ENCODE measurements at places on chromosomes 11 and 22.

- no peak for DNase-seq
These were observed 72.0 kb upstream of the API5 start for GRCh38 chr11:43239791-43240190.

DNA sequence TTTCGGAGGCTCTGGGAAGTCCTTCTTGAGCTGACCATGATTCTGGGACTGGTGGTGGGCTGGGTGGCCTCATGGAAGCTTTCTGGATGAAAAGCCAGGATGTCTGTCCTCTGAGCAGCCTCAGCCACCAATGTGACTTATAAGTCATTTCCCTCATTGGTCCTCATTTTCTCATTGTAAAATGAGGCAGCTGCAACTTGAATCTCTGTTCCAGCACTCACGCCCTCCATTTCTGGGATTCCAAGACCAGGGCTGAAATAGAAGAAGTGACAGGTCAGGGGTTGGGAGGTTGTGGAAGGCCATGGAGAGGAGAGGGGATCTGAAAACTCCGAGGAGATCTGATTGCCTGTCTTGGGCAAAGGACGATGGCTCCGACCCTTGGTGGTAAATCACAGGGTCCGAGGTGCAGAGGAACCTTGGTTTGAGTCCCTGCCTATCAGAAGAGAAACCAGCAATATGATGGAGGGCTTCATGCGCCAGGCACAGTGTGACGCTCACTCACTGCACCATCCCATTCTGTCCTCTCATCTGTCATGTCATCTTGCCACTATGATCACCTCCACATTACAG is 38.3 kb downstream of the TSPAN18 start:
- no peak for DNase-seq

DNA sequence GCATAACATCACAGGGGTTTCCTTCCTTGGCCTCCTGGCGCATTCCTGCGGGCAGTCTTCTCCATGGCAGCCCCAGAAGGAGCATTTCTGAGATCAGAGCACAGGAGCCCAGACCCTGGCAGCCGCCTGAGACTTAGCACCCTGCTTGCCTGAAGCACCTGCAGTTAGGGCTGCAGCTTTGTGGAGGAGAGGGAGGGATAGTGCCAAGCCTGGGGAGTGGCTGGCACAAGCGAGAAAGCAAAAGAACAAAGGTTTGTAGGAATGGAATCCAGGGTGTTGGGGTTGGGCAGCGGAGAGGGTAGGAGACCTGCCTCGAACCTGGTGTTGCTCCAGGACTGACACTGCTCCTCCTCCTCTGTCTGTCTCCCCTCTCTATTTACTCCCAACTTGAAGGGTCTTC is 66.9 kb downstream of the SCN3B start:
- DNase-seq = no peak

DNA sequence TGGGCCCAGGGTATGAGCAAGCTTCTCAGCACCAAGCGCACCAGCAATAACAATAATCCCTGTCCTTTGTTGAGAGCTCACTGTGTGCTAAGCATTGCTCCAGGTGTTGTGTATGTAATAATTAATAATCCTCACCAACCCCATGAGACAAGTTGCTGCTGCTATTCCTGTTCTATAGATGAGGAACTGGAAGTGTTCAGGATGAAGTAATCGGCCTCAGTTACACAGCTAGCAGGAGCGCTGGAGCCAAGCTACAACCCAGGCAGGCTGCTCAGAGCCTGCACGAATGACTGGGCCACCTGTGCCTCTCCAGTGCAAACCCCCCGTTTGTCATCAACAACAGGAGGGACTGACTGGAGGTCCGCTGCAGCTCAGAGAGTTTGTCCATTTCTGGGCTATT is 35.2 kb upstream of the CECR2 start:
- DNase-seq = no peak

- no peak for DNase-seq
These were observed 78.0 kb downstream of the PARVB start for GRCh38 chr22:44102121-44102520.

DNA sequence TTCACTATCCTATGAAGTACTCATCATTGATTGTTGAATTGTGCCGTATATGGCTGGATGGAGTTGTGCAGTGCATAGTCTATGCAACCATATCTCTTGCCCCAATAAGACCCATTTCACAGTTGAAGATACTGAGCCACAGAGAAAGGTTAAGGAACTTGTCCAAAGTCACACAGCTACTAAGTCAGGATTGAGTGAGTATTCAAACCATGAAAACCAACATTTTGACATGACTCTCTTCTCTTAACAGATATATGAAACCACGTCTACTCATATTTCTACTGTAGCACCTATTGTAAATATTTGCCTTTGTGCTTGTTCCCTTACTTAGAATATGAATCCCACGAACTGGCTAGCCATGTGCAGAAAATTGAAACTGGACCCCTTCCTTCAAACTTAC is 58.1 kb downstream of the MAML2 start:
- no peak for DNase-seq

DNA sequence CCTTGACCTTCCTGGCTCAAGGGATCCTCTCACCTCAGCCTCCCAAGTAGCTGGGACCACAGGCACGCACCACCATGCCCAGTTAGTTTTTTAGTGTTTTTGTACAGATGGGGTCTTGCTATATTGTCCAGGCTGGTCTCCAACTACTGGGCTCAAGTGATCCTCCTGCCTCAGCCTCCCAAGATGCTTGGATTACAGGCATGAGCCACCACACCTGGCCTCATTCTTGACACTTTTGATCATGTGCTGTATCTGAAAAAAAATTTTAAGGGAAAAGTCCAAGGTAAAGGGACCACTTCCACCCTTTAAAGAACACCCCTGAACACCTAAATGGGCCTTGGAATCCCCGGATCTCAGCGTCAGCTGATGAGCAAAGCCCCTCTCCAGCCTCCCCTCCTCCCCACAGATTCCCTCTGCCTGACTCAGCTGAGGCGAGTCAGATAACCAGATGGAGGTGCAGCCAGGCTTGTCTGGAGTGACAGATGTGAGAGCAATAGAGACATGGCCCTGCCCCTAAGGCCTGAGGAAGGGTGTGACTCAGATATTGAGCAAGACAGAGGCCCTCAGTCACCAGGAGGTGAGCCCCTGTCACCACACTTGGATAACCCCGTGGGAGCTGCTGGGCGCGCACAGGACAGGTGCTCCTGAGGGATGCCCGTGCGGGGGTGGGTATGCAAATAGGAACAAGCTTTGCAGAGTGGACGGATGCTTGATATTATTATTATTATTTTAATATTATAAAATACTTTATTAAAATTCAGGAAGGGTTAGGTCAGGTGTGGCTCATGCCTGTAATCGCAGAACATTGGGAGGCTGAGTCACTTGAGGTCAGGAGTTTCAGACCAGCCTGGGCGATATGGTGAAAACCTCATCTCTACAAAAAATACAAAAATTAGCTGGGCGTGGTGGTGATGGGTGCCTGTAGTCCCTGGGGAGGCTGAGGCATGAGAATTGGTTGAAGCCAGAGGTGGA is 5.0 kb upstream of the CCDC88B start:
- no peak for DNase-seq

GRCh38 chr11:60098508-60098907 is 10.0 kb downstream of the MS4A2 start:
- no peak for DNase-seq

DNA sequence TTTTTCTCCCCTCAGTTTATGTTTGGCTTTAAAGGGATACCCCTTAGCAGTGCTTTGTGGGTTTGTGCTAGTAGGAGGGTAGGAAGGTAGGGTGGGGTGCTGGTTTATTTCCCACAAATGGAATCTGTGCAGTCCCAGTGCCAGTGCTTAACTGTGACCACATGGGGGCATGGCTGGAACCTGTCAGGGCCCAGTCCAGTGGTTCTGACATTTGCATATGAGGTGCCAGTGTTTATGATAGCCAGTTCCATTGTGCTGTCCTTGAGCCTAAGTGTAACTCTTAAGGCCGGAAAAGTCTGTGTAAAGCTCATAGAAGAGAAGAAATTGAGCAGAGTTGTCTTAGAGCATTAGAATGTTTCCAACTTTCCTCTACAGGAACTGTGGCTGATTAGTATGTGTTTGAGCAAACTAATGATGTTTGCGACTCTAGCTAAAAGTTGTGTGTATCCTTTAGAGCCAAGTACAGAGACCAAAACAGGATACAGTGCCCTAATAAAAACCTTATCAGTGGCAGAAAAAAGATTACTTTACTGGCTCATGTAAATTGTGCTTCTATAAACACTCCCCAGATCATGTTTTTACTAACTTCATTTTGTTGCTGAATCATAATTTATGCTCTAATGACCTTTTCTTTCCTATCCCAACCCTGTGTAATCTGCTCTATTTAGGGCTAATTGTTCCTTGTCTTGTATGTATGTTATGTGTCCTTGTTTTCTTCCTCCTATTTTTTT is 38.1 kb downstream of the DIXDC1 start:
- DNase-seq = no peak

DNA sequence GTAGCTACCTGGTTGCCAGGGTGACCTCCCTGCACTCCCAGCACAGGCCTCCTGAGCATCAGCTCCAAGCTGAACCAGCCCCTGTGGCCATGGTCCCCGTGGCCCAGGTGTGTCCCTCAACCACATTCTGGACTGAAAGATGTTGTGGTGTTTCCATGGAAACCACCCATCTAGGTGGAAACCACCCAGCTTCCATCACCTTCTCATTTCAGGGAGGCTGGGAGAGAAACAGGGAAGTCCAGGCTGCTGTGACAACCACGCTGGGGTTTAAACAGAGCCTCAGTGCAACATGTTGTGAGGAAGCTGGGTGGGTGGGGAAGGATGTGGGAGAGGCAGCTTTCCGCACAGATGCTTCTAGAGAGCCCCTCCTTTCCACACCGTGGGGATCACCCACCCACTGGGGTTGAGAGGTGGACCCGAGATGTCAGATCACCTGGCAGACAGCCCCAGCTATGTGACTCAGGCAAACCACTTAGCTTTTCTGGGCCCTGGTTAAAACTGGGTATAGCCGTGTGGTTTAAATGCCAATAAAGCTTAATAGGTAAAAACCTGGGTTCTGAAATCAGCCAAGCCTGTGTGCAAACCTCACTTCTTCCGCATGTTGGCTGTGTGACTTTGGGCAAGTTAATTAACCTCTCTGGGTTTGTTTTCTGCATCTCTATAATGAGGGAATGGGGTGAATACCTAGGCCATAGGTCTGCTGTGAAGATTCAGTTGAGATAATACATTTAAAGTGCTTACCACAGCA is 46.4 kb downstream of the CD82 start:
- peak; percentile 56 for DNase-seq

DNA sequence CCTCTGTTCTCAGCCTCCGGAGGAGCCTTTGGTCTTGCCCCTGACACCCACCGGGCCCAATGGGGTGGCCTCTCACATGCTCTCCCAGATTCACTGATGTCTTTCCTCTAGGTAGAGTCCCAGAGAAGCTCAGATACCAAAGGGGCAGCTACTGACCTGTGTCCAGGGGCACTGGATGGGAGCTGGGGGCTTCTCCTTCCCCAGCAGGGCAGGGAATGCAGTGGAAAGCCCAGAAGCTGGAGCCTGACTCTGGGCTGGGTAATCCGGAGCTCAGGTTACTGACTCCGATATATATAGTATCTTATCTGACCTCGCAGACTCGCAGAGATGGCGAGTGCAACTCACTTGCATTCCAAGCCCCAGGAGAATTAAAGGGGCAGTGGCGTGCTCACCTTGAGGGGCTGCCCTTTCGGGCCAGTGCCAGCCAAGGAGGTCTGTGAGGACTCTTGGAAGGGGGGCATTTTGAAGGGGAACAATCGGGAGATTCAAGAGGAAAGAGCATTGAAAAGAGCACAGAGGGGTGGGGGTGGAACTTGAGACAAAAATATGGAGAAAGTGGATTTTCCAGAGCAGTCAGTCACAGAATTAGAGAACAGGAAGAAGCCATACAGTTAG is 2.5 kb downstream of the USP2 start:
- DNase-seq = no peak

DNA sequence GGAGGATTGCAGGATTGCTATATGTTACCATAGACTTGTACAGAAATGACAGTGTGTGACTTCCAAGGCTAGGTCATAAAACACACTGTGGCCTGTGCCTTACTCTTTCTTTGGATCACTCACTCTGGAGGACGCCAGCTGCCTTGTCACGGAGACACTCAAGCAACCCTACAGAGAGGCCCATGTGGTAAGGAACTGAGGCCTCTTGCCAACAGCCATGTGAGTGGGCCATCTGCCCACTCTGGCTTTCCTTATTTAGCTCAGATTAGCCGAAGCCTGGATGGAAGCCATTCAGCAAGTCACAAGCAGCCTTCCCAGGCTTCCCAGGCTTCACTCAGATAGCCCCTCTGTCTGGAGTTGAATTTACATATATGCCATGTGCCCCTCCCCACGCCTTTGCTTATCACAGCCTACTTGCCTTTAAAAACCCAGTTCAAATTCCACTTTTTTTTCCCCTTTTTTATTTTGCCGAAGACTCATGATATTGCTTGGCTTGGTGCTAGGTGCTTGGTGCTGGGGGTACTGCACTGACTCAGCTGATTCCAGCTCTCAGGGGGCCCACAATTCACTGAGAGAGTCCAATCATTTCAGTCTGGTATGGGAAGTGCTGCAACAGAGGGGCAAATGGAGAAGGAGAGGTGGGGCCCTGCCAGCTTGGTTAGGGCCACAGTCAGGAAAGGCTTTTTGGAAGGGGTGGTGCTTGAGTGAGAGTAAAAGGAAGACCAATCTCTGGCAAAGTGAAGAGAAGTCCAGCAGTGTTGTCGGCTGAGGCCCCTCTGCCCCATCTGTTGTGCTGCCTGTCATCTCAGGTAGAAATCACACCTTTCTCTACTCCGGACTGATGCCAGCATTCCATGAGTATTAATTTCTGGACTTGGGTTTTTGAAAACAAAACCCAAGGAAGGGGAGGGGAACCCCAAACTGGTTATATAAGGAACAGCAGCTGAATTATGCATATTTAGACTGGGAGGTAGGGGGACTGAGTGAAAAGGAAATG is 14.5 kb upstream of the P4HA3 start:
- no peak for DNase-seq

GRCh38 chr11:123479048-123479837 is 49.2 kb downstream of the GRAMD1B start:
- no peak for DNase-seq

- DNase-seq = no peak
These were observed 4.4 kb downstream of the BCL9L start for GRCh38 chr11:118921121-118921928.

DNA sequence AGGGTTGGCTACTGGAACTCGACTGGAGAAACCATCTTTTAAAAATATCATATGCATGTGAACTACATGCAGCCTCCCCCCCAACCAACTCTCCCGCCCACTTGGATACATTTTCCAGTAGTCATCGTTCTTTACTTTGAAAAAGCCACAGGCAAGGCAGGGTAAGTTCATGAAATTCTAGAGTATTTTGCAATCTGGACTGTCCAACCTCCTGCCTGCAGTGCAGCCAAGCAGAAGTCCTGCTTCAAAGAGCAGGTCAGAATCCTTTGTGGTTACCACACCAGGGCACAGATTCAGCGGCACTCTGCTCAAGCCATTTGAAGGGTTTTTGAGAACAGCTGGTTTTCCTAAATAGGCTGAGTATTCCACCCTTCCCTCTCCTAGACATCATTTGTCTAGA is 12.1 kb downstream of the ELF5 start:
- DNase-seq = no peak

- no peak for DNase-seq
These were observed 26.3 kb upstream of the RASD2 start for GRCh38 chr22:35514366-35514765.

DNA sequence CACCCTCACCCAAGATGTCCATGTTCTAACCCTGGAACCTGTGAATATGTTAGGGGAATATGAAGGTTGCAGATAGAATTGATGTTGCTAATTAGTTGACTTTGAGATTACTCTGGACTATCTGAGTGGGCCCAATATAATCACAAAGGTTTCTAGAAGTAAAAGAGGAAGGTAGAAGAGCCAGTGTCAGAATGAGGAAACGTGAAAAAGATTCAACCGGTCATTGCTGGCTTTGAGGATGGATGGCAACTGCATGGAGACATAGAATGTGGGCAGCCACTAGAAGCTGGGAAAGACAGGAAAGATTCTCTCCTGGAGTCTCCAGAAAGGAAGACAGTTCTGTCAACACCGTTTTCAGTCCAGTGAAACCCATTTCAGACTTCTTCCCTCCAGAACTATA is 86.6 kb downstream of the CLPB start:
- DNase-seq = no peak

Measured in T-helper 1 cell (primary cell).